HAP-1 (cell line): ENCODE measurements at places on chromosomes 5 and 9.

DNA sequence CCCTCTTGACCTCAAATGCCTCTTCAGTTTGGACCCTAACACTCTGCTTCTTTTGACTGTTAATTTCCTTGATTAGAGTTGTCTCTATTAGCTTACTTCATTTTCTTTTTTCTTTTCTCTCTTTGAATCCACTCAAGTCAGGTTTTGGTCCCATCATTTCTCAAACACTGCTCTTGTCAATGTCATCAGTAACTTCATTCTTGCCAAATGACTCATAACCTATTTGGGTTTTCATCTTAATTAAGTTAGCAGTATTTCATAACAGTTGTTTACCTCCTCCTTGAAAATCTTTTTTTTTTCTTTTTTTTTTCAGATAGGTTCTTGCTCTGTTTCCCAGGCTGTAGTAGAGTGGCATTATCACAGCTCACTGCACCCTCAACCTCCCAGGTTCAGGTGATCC is 119.6 kb downstream of the PARP8 start:
- no peak for DNase-seq

GRCh38 chr9:131734165-131734610 is 5.7 kb downstream of the RAPGEF1 start:
- DNase-seq = no peak

DNA sequence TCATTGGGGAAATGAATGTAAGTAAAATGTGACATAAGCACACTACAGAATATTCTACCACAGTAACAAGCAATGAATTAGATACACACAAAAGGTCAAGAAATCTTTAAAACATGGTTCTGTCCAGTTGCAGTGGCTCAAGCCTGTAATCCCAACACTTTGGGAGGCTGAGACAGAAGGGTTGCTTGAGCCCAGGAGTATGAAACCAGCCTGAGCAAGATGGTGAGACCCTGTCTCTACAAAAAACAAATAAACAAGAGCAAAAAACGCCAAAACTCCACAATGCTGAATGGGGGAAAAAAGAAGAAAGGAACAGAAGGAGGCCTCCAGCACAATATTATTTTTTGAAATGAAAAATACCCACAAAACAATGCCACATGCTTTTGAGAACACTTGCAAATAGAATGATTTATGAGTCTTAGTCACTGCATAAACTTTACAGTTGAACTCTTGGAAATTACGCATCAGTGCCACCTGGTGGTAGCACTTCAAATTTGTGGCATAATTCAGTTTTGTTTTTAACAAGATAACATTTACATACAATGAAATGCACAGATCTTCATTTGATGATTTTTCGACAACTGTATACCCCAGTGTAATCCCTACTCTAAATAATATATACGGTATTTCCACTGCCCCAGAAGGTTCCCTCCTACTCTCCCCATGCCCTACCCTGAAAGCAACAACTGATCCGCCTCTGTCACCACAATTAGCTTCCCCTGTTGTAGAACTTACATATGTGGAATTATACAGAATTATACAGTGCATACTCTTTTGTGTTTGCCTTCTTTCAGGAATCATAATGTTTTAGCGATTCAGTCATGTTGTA is 14.4 kb upstream of the SPINK4 start:
- DNase-seq = peak; percentile 80

- DNase-seq = no peak
These were observed 18.7 kb downstream of the ROPN1L start for GRCh38 chr5:10460252-10460906.

DNA sequence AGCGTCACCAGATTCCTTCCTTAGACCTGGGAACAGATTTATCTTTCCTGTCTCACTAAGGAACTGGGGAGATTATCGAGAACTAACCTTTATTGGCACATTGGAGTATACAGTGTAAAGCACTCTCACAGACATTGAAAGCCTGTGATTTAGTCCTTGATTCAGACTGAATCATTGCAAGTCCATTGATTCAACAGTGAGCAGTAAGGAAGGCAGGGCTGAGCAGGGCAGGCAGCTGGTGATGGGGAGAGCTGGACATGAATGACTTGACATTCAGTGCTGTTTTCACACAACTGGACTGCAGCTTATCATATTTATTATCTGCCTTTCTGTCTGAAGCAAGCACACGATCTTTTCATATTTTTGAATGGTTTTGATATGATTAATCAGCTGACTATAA is 16.2 kb downstream of the ISOC1 start:
- no peak for DNase-seq

GRCh38 chr5:140041492-140042392 is 1.4 kb downstream of the NRG2 start:
- DNase-seq = no peak

- DNase-seq = no peak
These were observed 42.0 kb downstream of the HABP4 start for GRCh38 chr9:96491880-96492525.

DNA sequence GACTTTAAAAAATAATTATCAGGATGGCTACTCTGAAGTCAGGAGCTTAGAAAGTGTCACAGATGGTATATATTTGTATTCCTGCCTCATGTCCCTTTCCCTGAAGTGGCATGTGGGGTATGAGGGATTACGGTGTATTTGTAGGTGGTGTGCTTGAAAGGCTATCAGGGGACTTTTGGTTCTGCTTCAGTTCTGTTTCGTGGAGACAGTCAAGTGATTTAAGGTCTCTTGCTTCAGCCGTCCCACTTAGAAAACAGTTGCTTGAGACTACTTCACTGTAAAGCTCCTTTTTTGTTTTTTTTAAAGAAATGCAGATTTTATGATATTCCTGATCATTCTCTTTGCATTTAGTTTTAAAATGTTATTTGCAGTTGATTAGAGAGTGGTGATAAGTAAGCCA is 18.3 kb downstream of the PARP8 start:
- no peak for DNase-seq

- peak; percentile 24 for DNase-seq
These were observed 9.3 kb upstream of the OR13F1 start for GRCh38 chr9:104494808-104495207.

DNA sequence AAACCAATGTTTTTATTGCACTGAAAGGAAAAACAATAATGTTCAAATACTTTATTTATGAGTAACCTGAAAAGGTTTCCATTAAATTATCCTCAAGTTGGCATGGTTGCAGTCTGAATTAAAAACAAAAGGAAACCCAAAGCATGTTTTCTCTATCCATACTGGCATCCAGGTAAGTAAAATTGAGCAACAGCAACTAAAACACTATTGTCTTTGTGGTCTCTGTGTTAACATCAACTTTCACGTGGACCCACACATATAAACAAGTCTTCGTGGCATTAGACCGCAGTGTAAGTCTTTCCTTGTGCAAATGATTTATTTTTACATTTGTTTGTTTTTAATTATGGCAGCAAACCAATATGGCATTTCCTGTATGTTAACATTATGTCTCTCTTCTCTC is 757.6 kb downstream of the SEMA5A start:
- no peak for DNase-seq

- no peak for DNase-seq
These were observed 69.8 kb downstream of the KCNIP1 start for GRCh38 chr5:170573660-170574059.

DNA sequence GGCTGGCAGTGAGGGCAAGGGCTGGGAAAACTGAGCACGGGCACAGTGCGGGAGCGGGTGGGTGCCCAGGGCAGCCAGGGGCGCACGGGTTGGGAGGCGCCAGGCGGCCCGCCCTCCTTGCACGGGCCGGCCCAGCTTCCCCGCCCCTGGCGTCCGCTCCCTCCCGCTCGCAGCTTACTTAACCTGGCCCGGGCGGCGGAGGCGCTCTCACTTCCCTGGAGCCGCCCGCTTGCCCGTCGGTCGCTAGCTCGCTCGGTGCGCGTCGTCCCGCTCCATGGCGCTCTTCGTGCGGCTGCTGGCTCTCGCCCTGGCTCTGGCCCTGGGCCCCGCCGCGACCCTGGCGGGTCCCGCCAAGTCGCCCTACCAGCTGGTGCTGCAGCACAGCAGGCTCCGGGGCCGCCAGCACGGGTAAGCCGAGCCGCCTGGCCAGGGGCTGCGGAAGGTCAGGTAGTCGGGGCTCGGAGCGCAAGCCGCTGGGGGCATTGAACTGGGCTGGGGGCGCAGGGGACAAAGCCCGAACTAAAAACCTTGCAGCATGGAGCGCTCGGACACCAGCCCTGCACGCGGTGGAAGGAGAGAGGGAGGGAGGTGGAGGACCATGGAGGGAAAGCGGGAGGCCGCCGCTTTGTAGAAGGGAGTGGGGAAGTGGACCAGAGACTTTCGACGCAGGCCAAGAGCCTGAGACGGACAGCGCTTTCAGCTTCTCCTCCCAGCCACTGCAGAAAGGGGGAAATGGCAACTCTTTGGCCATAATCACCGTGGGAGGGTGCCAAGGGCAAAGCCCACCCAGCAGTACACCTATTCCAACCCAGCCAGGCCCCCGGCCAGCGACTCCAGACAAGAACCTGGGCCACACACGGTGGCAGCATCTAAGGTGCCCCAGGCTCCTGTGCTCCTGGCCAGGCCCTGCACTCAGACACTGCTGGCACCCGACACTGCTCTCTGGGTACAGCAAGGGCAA is at the start of gene TGFBI:
Gene TGFBI, plus strand, starts transcription at position 207 of the 961 bp plus-strand sequence. Its CDS starts 68 bp downstream, at position 275.
- DNase-seq = no peak

DNA sequence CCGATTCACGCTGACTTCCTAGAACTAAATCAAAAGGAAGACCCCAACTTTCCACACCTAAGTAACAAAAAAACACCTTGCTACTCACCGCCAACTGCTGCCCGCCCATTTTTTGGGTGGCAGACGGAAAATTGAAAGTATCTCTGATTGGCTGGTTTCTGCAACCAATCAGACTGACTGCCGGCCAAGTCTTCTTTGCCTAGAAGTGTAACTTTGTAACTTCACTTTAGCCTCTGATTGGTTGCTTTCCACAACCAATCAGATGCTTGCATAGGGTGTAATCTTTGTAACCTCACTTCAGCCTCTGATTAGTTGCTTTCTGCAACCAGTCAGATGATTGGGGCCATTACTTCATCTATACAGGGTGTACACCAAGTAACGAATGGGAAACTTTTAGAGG is 42.6 kb upstream of the ANKH start:
- DNase-seq = no peak

DNA sequence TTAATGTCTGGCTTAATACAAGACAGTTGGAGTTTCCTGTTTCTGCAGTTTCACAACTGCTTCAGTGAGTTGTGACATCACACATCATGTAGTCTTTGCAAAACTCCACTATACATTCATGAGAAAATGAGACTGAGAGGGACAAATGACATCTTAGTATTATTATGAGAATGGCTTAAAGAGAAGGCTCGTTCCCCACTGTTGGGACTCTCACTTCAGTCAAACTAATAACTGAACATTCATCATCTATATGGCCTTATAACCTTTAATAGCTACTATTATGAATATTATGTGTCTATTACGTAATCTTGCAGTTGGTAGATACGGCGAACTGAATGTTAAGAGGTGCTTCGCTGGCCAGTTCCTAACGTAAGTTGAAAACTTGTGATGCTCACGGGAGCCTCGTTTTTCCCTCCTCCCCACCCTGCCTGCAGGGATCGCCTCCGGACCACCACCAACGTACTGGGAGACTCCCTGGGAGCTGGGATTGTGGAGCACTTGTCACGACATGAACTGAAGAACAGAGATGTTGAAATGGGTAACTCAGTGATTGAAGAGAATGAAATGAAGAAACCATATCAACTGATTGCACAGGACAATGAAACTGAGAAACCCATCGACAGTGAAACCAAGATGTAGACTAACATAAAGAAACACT is 79.4 kb downstream of the SLC1A3 start:
- DNase-seq = no peak

GRCh38 chr9:37700900-37701299 is 50.1 kb downstream of the FRMPD1 start:
- DNase-seq = no peak

DNA sequence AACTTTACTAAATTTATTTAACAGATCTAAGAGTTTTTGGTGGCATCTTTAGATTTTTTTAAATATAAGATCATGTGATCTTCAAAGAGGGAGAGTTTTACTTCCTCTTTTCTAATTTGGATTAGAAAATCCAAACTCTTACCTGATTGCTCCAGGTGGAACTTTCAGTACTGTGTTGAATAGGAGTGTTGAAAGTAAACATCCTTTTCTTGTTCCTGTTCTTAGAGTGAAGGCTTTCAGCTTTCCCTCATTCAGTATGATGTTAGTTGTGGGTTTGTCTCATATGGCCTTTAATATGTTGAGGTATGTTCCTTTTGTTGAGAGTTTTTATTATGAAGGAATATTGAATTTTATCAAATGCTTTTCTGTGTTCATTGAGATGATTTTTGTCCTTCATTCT is 650.0 kb upstream of the SGCD start:
- DNase-seq = no peak

GRCh38 chr9:122474561-122474960 is 3.2 kb downstream of the OR1J1 start:
- no peak for DNase-seq

DNA sequence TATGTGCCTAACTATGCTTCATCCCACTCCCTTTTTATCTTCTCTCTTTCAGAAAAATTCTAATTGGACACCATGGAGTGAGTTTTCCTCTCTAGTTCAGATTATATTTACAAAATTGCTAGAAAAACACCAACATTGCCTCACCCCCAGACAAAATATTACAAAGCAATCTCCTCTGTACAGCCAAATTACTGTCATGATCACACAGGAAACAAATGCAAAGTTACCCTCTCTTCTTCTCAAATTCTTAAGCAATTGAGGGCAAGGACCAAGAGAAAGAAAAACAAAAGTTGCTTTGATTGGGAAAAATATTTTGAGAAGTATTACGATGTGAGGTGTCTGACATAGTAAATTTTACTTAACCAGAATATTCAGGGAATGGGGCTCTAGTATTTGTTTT is 30.8 kb upstream of the ABCA1 start:
- DNase-seq = no peak

DNA sequence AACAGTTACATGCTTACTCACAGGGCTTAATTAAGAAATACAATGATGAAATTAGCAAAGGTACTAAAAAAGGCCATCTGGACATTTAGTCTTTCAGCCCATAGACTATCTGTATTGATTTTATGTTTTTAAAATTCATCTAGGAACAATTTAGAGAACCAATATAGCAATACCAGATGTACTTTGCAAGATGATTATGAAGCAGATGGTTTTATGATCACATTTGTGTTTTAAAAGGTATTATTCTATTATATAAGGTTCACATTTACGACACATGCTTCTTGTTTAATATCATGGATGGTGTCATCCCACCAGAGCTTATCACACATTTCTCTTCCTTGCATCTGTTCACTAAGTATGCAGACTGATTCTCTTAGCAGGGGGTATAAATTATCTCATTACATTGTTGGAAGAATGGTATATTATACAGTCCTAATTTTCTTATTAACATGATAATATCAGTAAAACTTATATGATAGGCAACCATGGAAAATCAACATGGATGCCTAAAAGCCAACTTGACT is 21.1 kb upstream of the SRFBP1 start:
- no peak for DNase-seq

DNA sequence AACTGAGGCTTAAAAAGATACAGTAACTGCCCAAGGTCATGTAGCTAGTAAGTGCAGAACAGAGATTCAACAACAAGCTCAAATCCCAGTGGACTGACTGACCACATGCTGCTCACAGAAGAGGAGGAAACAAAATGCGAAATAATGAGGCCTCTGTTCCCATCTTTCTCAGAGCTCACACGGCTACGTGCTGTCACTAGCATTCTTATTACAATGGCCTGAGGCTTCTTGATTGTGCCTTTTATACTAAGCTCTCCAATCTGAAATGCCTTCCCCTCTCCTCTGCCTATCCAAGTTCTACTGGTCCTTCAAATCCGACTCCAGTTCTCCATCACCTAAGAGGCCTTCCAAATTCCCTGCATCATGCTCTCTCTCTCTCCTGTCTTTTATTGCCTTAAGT is 26.0 kb downstream of the SGTB start:
- no peak for DNase-seq

- DNase-seq = no peak
These were observed 69.4 kb downstream of the TLE1 start for GRCh38 chr9:81620002-81620390.
